ENCODE measurements at places on chromosomes 11 and 22.

DNA sequence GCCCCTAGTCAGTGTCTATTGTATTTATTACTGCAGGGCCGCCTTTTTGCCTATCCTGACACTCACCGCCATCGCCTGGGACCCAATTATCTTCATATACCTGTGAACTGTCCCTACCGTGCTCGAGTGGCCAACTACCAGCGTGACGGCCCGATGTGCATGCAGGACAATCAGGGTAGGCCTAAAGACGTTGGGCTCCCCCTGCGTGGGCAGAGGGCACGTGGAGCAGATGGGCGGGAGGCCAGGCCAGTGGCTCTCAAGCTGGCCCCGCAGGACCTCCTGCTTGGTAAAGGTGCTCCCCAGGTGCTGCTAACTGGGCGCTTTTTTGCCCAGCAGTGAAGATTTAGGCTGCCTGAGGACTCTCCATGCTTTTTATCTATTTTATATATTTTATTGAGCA is 22.5 kb downstream of the CAT start:
- no peak for DNase-seq

DNA sequence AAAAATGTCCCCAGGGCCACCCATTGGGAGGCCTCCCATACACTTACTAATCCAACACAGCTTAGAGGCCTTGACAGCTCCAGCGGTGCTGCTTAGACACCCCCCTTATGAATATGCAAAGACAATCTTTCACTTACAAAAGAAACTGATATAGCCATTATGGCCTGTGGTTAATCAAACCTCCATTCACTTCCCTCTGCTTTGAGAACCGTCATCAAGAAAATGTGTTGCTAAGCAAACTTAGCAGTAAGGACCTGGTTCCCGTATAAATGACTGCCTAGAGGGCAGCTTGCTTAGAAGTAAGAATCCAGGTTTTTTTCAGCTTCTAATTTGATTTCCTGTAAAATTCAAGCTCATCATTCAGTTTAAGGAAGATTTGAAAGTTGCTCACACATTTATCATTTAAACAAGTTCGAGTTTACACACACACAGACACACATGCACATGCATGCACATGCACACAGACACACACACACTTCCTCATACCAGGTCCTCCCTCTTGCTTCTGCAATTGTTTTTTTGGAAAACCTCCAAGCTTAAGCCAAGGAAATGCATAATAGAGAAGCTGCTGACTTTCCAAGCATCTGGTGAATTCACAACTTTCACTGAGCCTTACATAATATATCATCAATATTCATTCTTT is 137.7 kb upstream of the BLID start:
- DNase-seq = no peak

GRCh38 chr11:35619855-35620640 is 1.8 kb downstream of the FJX1 start:
- no peak for DNase-seq

- DNase-seq = no peak
These were observed 378.3 kb downstream of the ETS1 start for GRCh38 chr11:128209138-128209435.
